CD4-positive, alpha-beta T cell treated with Interleukin-21 for 1 hour (primary cell): ENCODE measurements at places on chromosomes 6 and 20.

- DNase-seq = no peak
Measured at GRCh38 chr6:112525749-112526148, 178.6 kb downstream of the RFPL4B start.

GRCh38 chr6:142210606-142211005 is 63.5 kb downstream of the VTA1 start:
- DNase-seq = no peak

DNA sequence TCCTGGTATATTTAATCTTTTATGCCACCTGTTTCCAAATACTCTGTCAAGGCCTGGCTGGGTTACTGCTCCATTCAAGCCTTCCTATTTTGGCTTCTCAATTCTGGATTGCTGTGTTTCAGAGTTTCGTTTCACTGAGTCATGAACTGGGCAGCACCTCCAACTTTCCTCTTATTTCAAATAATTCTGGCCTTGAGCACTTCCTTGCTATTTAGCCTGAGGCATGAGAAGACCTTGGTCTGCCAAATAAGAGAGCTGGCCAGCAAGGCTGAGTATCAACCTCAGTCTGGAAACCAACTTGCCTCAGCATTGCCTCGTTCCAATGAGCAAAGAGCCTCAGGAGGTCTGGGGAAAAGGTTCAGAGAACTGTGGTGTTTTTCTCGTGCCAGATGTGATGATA is 66.6 kb downstream of the TNFAIP3 start:
- no peak for DNase-seq

DNA sequence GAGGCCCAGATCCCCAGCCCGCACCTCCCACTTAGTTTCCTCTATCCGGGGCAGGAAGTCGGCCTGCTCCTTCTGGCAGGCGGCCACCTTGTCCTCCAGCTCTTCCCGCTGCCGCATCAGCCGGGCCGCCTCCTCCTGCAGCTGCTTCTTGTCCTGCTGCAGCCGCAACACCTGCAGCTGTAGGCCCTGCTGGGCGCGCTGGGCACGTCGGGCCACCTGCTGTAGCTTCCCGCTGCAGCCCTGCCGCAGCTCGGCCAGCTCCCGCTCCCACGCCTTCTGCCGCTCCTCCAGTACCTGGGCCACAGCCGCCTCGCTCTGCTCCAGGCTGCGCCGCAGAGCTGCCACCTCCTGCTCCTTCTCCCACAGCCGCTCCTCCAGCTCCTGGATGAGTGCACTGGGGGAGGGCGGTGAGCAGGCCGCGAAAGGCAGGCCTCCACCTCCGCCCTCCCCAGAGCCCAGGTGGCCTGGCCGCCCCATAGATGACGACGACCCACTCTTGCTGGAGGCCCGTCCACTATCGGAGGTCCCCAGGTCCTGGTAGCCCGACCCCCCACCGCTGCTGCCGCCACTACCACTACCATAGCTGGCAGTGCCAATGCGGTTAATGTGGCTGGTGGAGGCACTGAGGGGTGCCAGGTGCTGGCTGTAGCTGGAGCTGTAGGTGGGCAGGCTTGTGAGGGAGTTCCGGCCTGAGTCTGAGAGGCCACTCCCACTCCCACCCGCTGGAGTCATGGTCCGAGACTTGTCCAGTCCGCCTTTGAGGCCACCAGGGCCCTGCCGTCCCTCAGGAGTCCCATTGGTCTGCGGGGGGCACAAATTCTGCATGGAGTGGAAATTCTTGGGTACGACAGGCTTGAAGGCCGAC is 6.0 kb upstream of the FASTKD5 start:
- DNase-seq = no peak

DNA sequence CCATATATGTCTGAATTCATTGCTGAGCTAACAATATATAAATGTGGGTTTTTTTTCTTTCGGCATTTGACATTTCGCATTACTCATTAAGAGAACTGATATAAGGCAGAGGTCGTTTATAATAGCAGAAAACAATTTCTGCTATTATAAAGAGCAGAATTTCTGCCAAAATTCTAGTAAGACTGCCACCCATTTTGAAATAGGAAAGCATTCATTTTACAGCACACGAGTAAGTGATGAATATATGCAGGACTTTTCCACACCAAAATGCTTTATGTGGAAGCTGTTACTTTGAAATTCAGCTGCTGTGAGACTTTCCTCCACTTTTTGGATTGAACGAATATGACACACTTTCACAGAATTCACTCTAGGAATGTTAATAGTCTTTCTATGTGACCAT is 610.9 kb upstream of the MAN1A1 start:
- DNase-seq = no peak

GRCh38 chr6:56055081-56055704 is 179.8 kb upstream of the BMP5 start:
- DNase-seq = no peak

DNA sequence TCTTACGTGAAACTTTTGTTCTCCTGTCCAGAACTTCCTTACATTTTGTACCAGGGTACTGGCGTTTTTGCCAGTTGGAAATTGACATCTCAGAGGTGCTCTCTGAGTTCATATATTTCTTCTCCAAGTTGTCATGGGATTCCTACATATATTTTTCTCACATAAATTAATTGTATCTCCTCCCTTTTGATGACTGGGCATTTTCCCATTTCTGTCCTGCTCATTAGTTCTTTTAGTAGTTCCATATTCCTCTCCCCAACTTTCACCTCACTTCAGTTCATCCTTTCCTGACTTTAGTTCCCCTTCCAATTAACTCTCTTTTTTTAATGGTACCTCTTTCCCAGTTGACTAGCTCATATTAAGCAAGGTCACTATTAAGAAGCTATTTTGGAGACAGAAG is 10.8 kb downstream of the ZKSCAN8 start:
- DNase-seq = no peak

DNA sequence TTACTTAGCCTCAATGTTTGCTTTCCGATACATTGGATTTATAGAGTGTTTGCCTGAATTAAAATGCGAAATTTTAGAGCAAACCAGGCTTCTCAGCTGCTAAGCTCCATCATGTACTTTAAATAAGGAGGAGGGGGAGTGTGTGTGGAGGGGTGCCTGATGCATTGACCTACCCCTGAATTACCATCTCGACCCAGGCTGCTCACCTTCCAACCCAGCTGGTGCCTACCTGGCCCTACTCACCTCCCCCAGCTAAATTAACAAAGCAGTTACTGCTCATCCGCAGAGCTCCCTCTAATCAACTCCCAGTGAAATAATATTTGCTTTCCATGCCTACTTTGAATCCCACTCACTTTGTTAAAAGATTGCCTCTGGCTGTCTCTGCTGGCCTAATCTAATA is 544.5 kb downstream of the MAFB start:
- no peak for DNase-seq

DNA sequence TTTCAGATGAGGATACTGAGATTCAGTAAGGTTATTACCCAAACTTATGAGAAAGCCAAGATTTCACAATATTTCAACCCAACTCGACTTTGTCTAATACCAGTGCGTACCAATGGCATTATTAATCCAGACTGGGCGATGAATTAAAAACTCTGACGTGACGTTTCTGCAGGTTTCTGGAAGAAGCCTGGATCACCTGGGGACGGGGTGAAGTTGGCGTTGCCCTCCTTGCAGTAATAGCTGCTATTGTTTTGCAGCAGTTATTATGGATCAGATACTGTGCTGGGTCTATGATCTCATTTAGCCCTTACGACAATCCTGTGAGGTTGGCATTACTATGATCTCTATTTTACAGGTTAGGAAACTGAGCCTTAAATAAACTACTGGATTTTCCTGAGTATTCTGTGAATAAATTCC is 569 bp upstream of the CDC5L start:
- DNase-seq = no peak

GRCh38 chr20:62900692-62901584 is 25.4 kb downstream of the DIDO1 start:
- DNase-seq = peak; percentile 29

GRCh38 chr6:39057251-39058155 is 8.9 kb downstream of the GLP1R start:
- DNase-seq = no peak

DNA sequence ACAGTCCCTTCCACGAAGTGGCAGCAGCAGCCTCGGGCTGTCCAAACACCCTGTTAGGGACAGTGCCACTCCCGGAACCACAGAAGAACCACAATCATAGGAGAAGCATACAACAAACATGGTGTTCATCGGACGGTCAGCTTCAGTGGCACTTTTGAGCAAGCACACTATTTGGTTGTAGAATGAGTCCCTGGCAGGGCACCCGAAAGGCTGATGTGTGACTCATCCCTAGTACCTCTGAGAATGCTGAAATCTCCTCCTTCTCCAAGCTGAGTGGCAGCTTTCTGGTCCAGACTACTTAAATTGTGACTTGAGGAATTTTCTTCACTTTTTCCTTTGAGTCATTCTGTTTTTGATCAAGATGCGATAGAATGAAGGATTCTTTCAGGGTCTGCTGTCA is 282.5 kb downstream of the ESR1 start:
- no peak for DNase-seq

DNA sequence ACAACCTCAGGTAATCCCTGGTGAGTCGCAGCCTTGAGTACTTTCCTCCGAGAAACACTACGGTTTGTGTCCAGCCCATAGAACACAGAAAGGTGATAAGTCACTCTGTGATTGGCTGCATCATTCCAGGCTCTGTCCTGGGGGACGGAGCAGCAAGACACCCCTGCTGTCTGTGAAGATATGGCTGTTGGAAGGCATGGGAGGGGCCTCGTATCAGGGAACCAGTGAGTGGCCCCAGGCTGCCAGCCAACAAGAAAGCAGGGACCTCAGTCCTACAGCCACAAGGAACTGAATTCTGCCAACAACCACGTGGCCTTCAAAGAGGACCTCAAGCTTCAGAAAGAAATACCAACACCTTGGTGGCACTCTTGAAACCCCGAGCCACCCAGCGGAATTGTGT is 6.4 kb upstream of the EEF1A2 start:
- no peak for DNase-seq

- no peak for DNase-seq
Measured at GRCh38 chr6:29961966-29962365, 19.6 kb downstream of the HLA-A start.

GRCh38 chr20:12660918-12661317 is 347.9 kb upstream of the SPTLC3 start:
- DNase-seq = no peak

DNA sequence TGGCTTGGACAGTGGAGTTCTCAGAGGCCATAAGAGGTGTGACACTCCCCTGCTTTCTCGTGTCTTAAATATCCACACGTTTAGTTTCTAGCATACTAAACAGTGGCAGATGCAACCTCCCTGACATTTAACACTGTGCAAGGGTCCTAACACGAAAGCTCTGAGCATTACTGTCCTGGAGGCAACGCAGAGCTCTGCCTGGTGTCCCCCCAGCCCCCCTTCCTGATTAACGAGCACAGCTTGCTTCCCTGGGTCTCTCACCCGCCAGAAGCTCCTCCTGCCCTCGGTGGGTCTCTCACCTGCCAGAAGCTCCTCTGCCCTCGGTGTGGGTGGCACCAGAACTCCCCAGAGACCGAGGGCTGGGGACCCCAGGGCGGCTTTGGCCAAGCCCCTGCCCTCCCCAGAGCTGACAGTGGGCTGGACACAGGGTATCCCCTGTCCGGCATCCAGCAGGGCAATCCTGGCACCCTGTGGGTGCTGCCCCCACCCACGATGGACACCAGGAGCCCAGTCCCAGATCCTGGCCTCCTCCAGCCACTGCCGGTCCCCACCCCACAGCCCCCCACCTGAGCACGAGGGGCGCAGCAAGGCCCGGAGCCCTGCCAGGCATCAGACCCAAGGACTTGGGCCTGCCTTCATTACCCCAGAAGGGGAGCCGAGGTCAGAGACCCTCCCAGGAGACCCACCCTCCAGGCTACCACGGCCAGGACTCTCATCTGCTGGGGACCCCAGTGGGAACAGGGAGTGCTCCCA is 12.4 kb upstream of the KCNQ2 start:
- no peak for DNase-seq

DNA sequence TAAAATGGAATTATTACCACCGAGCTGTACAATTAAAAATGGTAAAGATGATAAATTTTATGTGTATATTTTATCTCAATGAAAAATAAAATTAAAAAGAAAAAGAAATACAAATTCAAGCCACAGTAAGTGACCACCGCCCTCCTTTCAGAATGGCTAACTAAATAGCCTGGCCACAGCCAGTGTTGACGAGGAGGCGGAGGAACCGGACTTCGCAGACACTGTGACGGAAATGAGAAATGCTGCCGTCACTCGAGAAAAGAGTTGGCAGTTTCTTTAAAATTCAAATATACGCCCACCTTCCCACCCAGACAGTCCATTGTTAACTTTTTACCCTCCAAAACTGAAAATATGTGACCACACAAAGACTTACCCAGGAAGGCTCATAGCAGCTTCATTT is 50.0 kb downstream of the FOXF2 start:
- DNase-seq = no peak

DNA sequence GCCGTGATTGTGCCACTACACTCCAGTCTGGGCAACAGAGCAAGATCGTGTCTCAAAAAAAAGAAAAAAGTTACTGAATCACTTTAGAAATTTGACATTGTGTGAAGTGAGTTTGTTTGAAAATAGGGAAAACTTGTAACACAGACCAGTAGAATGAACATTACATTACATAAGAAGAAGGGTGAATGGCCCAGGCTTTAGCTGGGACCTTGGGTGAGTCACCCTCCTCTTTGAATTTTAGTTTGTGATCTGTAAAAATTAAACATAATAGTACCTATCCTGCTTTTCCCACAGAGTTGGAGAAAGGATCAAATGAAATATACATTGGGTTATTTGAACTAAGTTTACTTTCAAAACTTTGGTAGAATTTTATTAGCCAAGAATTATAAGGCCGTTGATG is 56.3 kb downstream of the KCNS1 start:
- no peak for DNase-seq

- no peak for DNase-seq
Measured at GRCh38 chr6:106287215-106287614, 38.3 kb downstream of the ATG5 start.

- no peak for DNase-seq
Measured at GRCh38 chr6:105372849-105373182, 30.1 kb downstream of the PREP start.

- DNase-seq = no peak
Measured at GRCh38 chr20:62766071-62766450, 30.2 kb upstream of the MRGBP start.

DNA sequence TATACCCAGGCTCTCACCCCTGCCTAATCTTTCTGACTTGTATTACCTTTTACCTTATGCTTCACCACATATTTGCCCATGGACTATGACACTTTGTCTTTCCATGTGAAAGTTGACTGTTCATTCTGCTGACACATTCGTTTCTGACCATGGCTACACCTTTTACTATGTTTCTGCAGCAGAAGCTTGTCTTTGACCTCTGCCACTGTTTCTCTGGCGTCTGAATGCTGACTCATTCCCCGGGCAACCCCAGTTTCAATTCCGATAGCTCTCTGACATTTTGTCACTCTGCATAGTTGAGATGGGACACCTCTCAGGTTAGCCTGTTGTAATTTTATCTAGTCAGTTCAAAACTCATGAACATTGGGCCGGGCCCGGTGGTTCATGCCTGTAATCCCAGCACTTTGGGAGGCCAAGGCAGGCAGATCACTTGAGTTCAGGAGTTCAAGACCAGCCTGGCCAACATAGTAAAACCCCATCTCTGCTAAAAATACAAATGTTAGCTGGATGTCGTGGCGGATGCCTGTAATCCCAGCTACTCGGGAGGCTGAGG is 50.7 kb downstream of the SLC26A8 start:
- no peak for DNase-seq
